ENCODE measurements at places on chromosomes 2 and 18.

GRCh38 chr2:158822193-158822592 is 27.1 kb downstream of the DAPL1 start:
- DNase-seq: no peak

GRCh38 chr2:236671896-236672562 is 102.4 kb downstream of the ACKR3 start:
- DNase-seq: no peak

GRCh38 chr18:72542342-72542741 is 1.8 kb downstream of the CBLN2 start:
- no peak for DNase-seq

GRCh38 chr2:174781298-174781697 is 17.0 kb upstream of the CHRNA1 start:
- DNase-seq: no peak

DNA sequence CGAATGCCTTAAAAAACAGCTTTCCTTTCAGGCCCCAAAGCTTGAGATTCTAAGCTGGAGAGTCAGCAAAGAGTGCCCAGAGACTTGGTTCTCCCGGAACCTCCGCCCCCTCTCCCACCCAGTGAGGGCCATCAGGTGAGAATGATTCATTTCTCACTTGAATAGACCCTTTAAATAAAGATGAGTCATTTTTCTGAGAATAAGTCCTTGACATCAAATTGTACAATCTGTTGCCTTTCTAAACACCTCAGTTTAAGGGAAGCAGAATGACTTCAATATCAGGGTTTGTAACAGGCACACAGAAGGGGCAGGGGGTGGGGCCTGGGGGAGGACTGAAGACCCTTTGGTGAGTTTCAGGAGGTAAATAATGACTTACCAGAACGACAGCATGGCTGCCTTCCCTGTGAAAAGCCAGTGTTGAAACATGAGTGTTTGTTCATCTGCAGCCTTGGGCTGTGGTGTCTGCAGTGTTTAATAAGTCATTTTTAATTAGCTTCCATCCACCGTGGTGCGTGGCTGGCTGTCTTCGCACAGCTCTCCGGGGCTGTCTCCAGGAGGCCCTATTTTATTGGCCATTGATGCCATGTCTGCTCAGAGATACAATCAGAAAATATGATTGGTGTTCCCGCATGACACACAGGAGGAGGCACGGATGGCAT is 134.9 kb upstream of the ZNF236 start:
- DNase-seq: no peak
